RWPE2 (cell line): ENCODE measurements at places on chromosomes 16 and 17.

GRCh38 chr16:22098405-22099255 is 6.3 kb downstream of the VWA3A start:
- H3K4me1 ChIP-seq = no peaks in the 10 kb centered on the region
- DNase-seq = no peak
- no peaks in the 10 kb centered on the region for H3K36me3 ChIP-seq

DNA sequence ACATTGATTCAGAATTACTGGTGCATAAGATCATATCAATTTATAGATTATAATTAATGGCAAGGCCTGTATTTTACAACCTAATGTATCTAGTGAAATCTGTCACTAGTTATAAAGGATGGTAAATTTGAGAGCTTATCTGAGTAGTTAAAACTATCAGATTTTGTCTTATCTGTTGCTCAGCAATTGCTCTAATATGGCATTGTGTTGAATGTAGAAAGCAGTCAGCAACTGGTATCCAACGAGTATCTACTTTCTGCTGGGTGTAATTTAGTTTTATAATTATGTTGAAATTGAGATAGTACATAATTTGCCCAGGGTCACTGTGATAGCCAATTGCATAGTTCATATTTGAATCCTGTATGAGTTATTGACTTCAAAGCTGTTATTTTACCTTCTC is 1005.7 kb downstream of the CDH11 start:
- no peak overlapping the region for H3K4me3 ChIP-seq
- H3K27ac ChIP-seq = no peak overlapping the region
- no peaks in the 10 kb centered on the region for H3K36me3 ChIP-seq
- DNase-seq = no peak
- no peaks in the 10 kb centered on the region for H3K4me1 ChIP-seq

GRCh38 chr16:88363239-88363891 is 19.4 kb upstream of the ZNF469 start:
- H3K27ac ChIP-seq = no peak overlapping the region
- no peak for DNase-seq
- H3K27me3 ChIP-seq = peaks cover 12% of the 10 kb centered on the region
- no peaks in the 10 kb centered on the region for H3K36me3 ChIP-seq
- no peaks in the 10 kb centered on the region for H3K4me1 ChIP-seq
- H3K4me3 ChIP-seq = no peak overlapping the region

DNA sequence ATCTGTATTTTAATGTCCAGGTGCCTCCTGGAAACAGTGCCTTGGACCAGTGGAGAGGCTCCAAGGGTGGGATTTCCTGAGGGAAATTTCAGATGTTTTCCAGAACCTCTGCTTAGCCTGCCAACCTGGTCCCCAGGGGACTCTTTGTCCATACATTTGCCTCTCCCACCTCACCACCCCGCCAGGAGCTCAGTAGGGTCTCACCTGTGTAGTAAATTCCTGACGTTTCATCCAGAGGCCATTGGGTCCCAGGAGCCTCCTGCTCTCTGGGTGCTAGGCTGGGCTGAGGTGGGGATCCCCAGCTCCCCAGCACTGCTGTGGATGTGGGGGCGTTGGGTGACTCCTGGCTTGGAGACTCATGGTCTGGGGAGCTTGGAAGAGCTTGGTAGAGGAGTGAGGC is 2.7 kb downstream of the NLRP1 start:
- H3K27ac ChIP-seq = peak overlapping the region; percentile 1
- DNase-seq = no peak
- peaks cover 54% of the 10 kb centered on the region for H3K36me3 ChIP-seq
- H3K4me1 ChIP-seq = peaks cover 27% of the 10 kb centered on the region

DNA sequence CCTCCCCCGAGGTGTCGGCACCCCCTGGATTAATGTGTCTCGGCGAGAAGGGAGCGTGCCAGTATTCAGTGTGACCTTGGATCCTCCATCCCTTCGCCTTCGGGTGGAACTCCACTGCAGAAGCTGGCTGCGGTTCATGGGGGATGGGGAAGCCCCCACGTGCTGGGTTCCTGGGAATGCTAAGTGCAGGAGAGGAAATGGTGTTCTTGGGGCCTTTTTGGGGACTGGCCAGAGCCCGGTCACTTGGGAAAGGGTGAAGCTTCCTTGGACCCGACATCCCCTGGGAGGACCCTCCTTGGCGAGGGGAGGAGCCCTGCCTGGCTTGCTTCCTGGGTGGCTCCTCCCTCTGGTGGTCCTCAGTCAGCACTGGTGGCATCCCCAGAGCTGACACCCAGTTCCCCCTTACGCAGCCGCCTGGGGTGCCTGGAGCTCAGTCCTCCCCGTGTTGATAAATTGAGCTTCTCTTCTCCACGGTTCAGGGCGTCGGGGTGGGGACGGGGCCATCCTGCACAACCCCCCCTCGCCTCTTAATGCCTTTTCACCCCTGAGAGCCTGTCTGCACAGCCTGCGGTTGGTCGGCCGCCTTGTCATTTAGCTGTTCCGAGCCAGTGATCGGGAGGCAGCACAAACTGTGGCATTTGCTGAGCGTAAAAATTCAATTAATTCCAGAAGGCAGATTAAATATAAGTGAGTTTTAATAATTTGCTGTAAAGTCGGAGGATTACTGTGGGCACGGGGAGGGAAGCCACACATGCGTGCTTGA is 30.7 kb upstream of the GSE1 start:
- no peak overlapping the region for H3K4me3 ChIP-seq
- H3K36me3 ChIP-seq = no peaks in the 10 kb centered on the region
- H3K4me1 ChIP-seq = no peaks in the 10 kb centered on the region
- H3K27ac ChIP-seq = no peak overlapping the region

- peaks cover 35% of the 10 kb centered on the region for H3K36me3 ChIP-seq
- no peak for DNase-seq
- H3K4me1 ChIP-seq = no peaks in the 10 kb centered on the region
- no peak overlapping the region for H3K27ac ChIP-seq
- no peaks in the 10 kb centered on the region for H3K27me3 ChIP-seq
These were observed 25.4 kb downstream of the PLA2G10 start for GRCh38 chr16:14668556-14669223.

GRCh38 chr16:50152351-50152806 is 727 bp upstream of the TENT4B start:
- no peak for DNase-seq
- peaks cover 4% of the 10 kb centered on the region for H3K4me1 ChIP-seq
- no peaks in the 10 kb centered on the region for H3K27me3 ChIP-seq
- H3K36me3 ChIP-seq = no peaks in the 10 kb centered on the region
- peak overlapping the region; percentile 83 for H3K4me3 ChIP-seq
- H3K27ac ChIP-seq = peak overlapping the region; percentile 65

GRCh38 chr17:32801193-32801592 is 75.7 kb downstream of the MYO1D start:
- no peak for DNase-seq
- H3K4me1 ChIP-seq = peaks cover 37% of the 10 kb centered on the region
- no peaks in the 10 kb centered on the region for H3K27me3 ChIP-seq
- H3K4me3 ChIP-seq = no peak overlapping the region

- peaks cover 16% of the 10 kb centered on the region for H3K4me1 ChIP-seq
- DNase-seq = no peak
- peak overlapping the region; percentile 20 for H3K27ac ChIP-seq
- H3K4me3 ChIP-seq = no peak overlapping the region
- H3K27me3 ChIP-seq = no peaks in the 10 kb centered on the region
These were observed 95.7 kb upstream of the DNAH17 start for GRCh38 chr17:78672871-78673371.
